ENCODE measurements at places on chromosomes 5 and 9. TPM values are rescaled to one million over a fixed set of nuclear protein-coding genes. Genes with fewer than 3 reads are reported as not detected.

The SLC6A19 gene
- total RNA-seq = not detected

- no peak for DNase-seq
These were observed 46.5 kb downstream of the EBF1 start for GRCh38 chr5:159053216-159053615.

DNA sequence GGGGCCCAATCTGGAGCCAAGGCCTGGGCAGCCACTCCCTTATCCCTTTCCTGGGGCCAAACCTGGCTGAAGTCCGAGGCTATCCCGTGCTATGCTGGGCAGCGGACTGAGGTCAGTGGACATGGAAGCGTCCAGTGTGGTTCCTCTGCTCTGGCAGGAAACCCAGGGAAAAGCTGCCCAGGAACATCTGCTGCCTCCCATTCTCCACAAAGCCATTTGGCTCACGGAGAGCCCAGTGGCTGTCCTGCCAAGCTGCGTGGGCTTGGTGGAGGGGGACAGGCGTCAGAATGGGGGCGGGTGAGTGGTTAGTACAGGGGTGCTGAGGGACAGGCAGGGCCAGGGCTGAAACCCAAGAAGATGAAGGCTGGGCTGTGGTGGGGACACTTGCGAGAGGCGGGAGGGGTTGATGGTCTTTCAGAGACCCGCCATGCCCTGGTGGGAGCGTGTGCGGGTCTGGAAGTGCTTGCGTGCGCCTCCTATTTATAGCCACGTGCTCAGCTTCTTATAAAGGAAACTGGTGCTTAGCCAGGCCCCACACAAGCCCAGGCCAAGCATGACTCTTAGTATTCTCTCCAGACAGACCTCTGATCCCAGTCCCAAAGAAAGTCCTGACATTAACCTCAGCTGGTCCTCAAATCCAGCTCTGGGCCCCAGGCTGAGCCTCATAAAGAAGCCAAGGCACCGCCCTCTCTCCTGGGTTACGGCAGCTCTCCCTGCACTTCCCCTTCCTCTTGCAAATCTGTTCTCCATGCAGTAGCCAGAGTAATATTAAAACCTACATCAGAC, 9.4 kb upstream of the SLC6A7 start:
- no peak for DNase-seq

DNA sequence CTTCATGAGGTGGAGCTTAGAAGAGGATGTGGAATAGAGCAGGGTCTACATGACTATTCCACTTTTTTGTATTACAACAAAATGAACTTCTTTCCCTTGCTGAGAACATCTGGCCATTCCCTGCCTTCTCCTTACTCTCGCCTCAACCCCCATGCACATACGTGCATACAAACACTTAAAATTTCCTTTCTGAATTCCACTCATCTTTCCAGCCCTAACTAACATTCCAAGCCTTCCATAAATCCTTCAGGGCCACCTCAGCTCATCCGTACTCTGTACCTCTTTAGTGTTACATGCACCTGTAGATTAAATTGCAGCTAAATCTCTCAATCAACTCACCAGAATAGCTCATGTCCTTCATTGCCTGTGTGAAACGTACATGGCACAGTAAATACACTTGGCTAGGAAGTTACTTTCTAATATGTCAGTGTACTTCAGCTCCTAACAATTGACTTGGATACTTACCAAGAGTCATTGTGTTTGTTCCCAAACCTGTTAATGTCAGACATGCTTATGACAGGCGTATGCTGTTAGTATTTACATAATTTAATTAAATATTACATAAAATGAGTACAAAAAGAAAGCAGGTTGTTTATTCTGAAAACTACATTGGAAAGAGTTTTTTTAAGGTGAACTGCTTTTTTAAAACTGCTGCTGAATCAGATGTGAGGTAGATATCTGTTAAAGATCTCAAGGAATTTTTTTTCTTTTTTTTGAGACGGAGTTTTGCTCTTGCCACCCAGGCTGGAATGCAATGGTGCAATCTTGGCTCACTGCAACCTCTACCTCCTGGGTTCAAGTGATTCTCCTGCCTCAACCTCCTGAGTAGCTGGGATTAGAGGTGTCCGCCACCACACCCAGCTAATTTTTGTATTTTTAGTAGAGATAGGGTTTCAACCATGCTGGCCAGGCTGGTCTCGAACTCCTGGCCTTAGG, 55.7 kb downstream of the GLIS3 start:
- DNase-seq = no peak

The VCAN gene
- 0.43 TPM for total RNA-seq

The F2R gene
- 3.9 TPM for total RNA-seq

DNA sequence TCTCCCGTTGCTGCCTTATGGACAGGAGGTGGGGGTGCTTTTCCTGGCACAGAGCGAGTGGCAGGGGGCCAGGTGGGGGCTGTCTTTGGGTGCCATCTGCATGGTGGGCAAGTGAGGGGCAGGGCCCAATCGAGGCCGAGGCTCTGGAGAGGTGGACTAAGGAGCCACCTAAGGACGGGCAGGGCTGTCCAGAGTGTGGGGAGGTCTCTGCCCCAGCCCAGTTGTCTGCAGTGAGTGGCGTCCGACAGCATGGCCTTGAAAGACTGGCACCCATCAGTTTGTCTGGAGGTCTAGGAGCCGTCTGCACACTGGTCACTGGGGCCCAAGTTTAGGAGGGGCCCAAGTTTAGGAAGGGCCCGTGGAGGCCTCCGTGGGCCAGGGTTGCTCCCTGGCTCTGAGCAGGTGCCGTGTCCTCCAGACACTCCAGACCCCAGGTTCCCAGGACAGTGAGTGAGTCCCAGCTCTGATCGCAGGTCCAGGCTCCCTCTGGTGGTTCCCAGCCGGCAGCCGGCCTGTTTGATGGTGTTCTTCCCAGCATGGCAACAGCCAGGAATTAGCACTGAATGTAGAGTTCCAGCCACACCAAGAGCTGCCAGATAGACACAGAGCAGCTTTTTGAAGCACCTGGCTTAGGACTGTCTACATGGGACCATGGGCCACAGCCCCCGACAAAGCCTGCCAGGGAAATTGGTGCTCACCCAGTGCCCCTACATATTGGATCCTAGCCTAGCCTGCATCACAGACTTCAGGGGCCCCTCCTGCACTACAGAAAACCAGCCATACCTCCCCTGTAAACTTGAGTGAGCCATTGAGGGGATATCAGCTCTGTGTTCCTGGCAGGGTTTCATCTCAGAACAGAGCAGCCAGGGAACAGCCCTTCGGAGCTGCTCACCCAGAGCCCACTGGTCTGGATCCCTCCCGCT, 120.9 kb downstream of the WNK2 start:
- no peak for DNase-seq

GRCh38 chr5:90793183-90793582, 234.6 kb downstream of the ADGRV1 start:
- DNase-seq = no peak

- no peak for DNase-seq
These were observed 145.4 kb upstream of the GRAMD2B start for GRCh38 chr5:126277762-126278161.

DNA sequence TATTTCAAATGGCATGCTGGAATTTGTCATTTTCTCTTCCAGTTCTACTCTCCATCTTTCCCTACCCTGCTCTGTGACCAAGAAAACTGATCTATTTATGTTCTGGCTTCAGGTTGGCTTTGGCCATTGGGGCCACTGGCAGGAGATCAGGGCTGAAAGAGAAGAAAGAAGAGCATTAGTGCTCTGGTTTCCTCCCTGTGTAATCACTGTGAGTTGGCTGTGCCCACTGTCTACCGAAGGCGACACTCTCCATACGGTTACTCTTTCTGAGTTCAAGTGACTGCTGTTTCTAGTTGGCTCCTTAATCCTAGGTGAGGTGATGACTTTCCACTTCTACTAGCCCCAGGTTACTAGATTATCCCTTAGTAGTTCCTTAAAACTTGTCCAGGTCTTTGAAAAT, 372.6 kb downstream of the PRELID2 start:
- DNase-seq = no peak

- no peak for DNase-seq
These were observed 102.7 kb upstream of the NREP start for GRCh38 chr5:111859533-111860270.

The SLC25A25 gene
- 11.7 TPM for total RNA-seq

- DNase-seq = no peak
These were observed 169.9 kb downstream of the NNT start for GRCh38 chr5:43772764-43773477.

All from PC-9 (cell line).